ENCODE measurements at places on chromosomes 11 and 22. TPM values are rescaled to one million over a fixed set of nuclear protein-coding genes. Genes with fewer than 3 reads are reported as not detected.

OR5T3 gene
- not detected for total RNA-seq

MMP8 gene
- total RNA-seq = not detected

CTSF gene
- total RNA-seq = 5.6 TPM

HPX gene
- total RNA-seq = not detected

DLG2 gene
- 0.13 TPM for total RNA-seq

C11orf87 gene
- total RNA-seq = not detected

PIH1D2 gene
- 0.19 TPM for total RNA-seq

LMO2 gene
- total RNA-seq = 0.31 TPM

OR10A2 gene
- not detected for total RNA-seq

TRIM49 gene
- not detected for total RNA-seq

TRIM51 gene
- not detected for total RNA-seq

CAVIN3 gene
- 307 TPM for total RNA-seq

ARVCF gene
- 3.0 TPM for total RNA-seq

HMGXB4 gene
- total RNA-seq = 9.5 TPM

All from SJSA1 (cell line).